Natural killer cell treated with Interleukin-12 subunit alpha and Interleukin-12 subunit beta and Interleukin-15 and Interleukin-18, amount 100 ng/mL, for 72 hours (primary cell): ENCODE measurements at places on chromosomes 6 and 20. TPM values are rescaled to one million over a fixed set of nuclear protein-coding genes. Genes with fewer than 3 reads are reported as not detected.
A peak's percentile ranks its signal among the peaks of the same experiment; 100 is the strongest.

- no peak overlapping the region for H3K4me3 ChIP-seq
- no peak for DNase-seq
- H3K27me3 ChIP-seq, result no peaks in the 10 kb centered on the region
- no peaks in the 10 kb centered on the region for H3K36me3 ChIP-seq
- H3K4me1 ChIP-seq, result no peaks in the 10 kb centered on the region
Observed at GRCh38 chr6:38221251-38221650, 401.7 kb downstream of the ZFAND3 start.

- no peak overlapping the region for H3K4me3 ChIP-seq
- no peaks in the 10 kb centered on the region for H3K4me1 ChIP-seq
- H3K27me3 ChIP-seq, result peaks cover 7% of the 10 kb centered on the region
- no peaks in the 10 kb centered on the region for H3K36me3 ChIP-seq
- DNase-seq, result no peak
Observed at GRCh38 chr6:33731035-33731434, 15.7 kb downstream of the IP6K3 start.

GRCh38 chr20:24938498-24938897 lies 10.6 kb upstream of the CST7 start:
- no peak overlapping the region for H3K4me3 ChIP-seq
- no peaks in the 10 kb centered on the region for H3K27me3 ChIP-seq
- H3K4me1 ChIP-seq, result peaks cover 25% of the 10 kb centered on the region

- H3K4me3 ChIP-seq, result no peak overlapping the region
- peaks cover 3% of the 10 kb centered on the region for H3K27me3 ChIP-seq
- no peak for DNase-seq
- no peaks in the 10 kb centered on the region for H3K4me1 ChIP-seq
- H3K36me3 ChIP-seq, result no peaks in the 10 kb centered on the region
Observed at GRCh38 chr20:38591474-38592410, 9.9 kb upstream of the ARHGAP40 start.

DNA sequence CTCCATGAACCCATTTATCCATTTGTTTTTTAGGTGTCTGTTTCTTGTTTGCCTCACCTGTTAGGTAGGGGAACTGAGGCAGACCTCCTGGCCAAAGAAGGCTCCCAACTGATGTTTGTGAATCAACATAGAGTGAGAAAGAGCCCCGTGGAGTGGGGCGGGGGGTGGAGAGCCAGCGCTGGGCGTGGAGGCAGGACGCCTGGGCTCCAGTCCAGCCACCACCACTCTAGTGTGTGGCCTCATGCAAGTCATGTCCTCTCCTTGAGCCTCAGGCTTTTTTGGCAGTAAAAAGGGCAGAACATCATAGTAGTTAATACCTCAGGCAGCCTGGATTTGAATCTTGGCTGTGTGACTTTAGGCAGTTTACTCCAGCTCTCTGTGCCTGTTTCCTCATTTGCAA lies 42.2 kb upstream of the SCRT2 start:
- H3K27ac ChIP-seq, result no peak overlapping the region
- no peak for DNase-seq
- H3K36me3 ChIP-seq, result no peaks in the 10 kb centered on the region
- H3K4me1 ChIP-seq, result no peaks in the 10 kb centered on the region
- peaks cover 44% of the 10 kb centered on the region for H3K27me3 ChIP-seq
- H3K4me3 ChIP-seq, result no peak overlapping the region

- H3K4me1 ChIP-seq, result no peaks in the 10 kb centered on the region
- no peak overlapping the region for H3K27ac ChIP-seq
- no peak for DNase-seq
- peaks cover 32% of the 10 kb centered on the region for H3K27me3 ChIP-seq
- H3K4me3 ChIP-seq, result no peak overlapping the region
Observed at GRCh38 chr6:1762203-1762602, 152.5 kb downstream of the FOXC1 start.

GRCh38 chr6:117444600-117444999 lies 18.9 kb upstream of the ROS1 start:
- no peak overlapping the region for H3K27ac ChIP-seq
- H3K36me3 ChIP-seq, result no peaks in the 10 kb centered on the region
- no peak overlapping the region for H3K4me3 ChIP-seq
- no peak for DNase-seq
- H3K27me3 ChIP-seq, result peaks cover 53% of the 10 kb centered on the region
- H3K4me1 ChIP-seq, result no peaks in the 10 kb centered on the region

DNA sequence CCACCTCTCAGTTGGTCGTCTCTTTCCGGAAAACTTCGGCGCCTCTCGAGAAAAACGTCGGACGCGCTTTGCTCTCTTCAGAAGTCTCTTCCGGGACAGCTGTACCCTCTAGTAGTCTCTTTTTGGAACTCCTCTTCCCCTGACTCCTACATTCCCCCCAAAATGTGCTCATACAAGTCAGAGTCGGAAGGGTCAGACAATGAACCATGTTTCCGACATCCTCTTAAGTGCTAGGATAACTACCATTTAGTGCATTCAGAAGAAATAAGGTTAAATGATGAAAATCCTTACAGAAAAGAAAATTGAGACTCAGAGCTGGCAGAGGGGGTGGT lies 476 bp upstream of the TP53RK start:
- peaks cover 24% of the 10 kb centered on the region for H3K36me3 ChIP-seq
- H3K4me1 ChIP-seq, result peaks cover 45% of the 10 kb centered on the region
- peak overlapping the region; percentile 93 for H3K4me3 ChIP-seq

GRCh38 chr20:32010666-32011065 lies 428 bp downstream of the CCM2L start:
- H3K36me3 ChIP-seq, result no peaks in the 10 kb centered on the region
- no peaks in the 10 kb centered on the region for H3K4me1 ChIP-seq
- H3K4me3 ChIP-seq, result no peak overlapping the region
- peaks cover 8% of the 10 kb centered on the region for H3K27me3 ChIP-seq
- H3K27ac ChIP-seq, result no peak overlapping the region

DNA sequence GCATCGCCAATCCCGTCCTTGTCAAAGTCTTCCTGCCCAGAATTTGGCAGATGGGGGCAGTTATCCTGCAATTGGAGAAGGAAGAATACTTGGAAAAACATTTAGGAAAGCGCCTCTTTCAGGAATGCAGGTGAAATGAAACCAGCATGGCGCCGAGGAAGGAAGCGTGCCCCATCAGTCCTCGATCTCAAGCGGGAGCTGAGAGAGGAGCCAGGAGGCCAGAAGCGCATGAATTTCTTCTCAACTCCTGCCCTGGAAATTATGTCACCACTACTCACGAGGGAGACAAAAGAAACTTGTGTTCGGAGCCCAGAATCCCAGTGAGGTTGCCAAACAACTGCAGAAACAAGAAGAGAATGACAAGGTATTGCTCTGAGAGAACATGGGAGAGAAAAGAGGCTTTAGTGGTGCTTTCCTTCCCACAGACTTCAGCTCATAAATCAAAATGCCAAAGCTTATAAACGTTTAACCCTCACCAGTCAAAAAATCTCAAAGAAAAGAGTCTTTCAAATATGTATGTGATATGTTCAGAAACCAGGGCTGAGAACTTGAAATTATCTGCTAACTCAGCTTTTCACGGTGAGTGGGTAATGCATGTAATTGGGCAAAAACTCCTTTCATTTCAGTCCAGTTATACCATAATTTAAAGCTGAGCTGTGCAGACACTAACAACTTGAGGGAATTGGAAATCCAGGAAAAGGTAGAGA lies 23.9 kb downstream of the THBS2 start:
- DNase-seq, result no peak
- peaks cover 14% of the 10 kb centered on the region for H3K27me3 ChIP-seq
- H3K4me3 ChIP-seq, result no peak overlapping the region
- H3K36me3 ChIP-seq, result peaks cover 14% of the 10 kb centered on the region
- H3K27ac ChIP-seq, result no peak overlapping the region

GRCh38 chr6:52341561-52342260 lies 20.2 kb upstream of the PAQR8 start:
- DNase-seq, result no peak
- peak overlapping the region; percentile 29 for H3K27ac ChIP-seq
- H3K4me1 ChIP-seq, result peaks cover 8% of the 10 kb centered on the region
- H3K36me3 ChIP-seq, result no peaks in the 10 kb centered on the region

GRCh38 chr6:72649032-72649984 lies 27.4 kb downstream of the KCNQ5 start:
- H3K4me3 ChIP-seq, result no peak overlapping the region
- peaks cover 18% of the 10 kb centered on the region for H3K4me1 ChIP-seq
- H3K27me3 ChIP-seq, result peaks cover 2% of the 10 kb centered on the region

DNA sequence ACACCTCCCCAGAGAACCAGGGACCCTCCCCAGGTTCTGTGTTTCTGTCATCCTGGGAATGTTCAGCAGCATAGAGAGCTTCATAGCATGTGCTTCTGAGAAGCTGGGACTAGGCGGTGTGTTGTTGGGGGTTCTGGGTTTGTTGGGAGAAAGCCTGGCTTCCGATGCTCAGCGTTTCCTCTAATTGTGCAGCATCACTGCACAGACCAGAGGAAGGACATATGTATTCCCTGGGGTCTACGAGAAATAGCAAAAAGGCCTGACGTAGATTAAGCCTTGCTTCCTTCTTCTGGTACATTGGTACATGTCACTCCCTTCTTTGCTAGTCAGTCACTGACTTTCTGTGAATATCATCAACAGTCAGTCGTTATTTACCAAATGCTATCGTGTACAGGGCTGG lies 96.9 kb upstream of the SGK1 start:
- H3K4me3 ChIP-seq, result no peak overlapping the region
- no peak for DNase-seq
- no peaks in the 10 kb centered on the region for H3K36me3 ChIP-seq
- peaks cover 11% of the 10 kb centered on the region for H3K27me3 ChIP-seq
- peaks cover 4% of the 10 kb centered on the region for H3K4me1 ChIP-seq

DNA sequence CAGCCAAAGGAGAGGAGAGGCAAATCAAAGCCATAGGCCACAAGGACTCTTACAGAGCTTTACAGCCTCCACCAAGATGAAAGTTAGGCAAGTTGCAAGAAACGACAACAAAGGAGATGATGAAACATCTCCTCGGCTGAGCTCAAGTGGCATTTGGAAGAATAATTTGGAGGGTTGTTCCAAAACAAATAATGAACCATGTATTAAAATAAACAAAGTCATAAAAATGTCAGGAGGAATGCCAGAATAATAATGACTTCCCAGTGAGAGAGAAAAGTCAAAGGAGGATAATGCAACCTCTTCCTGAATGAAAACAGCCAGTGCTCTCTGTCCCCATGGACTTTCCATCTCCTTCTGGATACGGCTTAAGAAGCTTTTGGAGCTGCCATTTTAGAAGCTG lies 371.4 kb upstream of the ID4 start:
- DNase-seq, result no peak
- no peaks in the 10 kb centered on the region for H3K36me3 ChIP-seq
- no peaks in the 10 kb centered on the region for H3K4me1 ChIP-seq

GRCh38 chr6:56772737-56773184 lies 130.1 kb upstream of the DST start:
- H3K4me3 ChIP-seq, result no peak overlapping the region
- no peak overlapping the region for H3K27ac ChIP-seq
- no peaks in the 10 kb centered on the region for H3K27me3 ChIP-seq
- H3K4me1 ChIP-seq, result no peaks in the 10 kb centered on the region

DNA sequence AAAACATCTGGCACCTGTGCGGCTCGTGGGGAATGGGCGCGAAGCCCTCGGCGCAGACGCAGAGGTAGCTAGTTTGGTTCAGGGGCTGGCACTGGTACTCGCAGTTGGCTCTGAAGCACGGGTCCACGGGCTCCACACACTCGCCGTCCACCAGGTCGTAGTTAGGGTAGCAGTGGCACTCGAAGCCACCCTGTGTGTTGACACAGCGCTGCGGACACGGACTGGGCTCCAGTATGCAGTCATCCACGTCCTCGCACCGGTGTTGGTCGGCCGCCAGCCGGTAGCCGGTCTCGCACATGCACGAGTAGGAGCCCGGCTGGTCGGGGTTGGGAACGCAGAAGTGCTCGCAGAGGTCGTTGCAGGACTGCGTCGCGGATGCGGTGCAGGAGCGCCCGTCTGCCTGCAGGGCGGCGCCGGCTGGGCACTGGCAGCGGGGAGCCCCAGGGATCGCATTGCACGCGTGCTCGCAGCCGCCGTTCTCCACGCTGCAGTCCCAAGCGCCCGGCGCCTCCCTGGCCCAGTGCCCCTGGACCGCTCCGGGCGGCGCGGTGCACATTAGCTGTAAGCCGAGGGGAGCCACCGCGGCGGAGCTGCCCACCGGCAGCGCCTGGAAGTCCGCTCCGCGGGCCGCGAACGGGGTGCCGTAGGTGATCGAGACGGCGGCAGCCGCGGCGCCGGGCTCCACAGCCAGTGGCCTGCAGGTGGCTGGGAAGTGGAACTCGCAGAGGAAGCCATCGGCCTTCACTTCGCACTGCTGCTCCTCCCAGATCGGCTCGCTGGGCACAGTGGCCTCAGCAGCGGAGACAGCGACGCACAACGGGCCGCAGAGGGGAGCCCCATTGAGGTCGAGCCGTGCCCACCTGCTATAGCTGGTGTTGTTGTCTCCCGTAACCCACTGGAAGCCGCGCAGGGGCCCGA lies 930 bp downstream of the THBD start:
- peak overlapping the region; percentile 38 for H3K4me3 ChIP-seq
- peaks cover 6% of the 10 kb centered on the region for H3K36me3 ChIP-seq
- peaks cover 16% of the 10 kb centered on the region for H3K4me1 ChIP-seq
- H3K27ac ChIP-seq, result no peak overlapping the region
- H3K27me3 ChIP-seq, result peaks cover 67% of the 10 kb centered on the region

DNA sequence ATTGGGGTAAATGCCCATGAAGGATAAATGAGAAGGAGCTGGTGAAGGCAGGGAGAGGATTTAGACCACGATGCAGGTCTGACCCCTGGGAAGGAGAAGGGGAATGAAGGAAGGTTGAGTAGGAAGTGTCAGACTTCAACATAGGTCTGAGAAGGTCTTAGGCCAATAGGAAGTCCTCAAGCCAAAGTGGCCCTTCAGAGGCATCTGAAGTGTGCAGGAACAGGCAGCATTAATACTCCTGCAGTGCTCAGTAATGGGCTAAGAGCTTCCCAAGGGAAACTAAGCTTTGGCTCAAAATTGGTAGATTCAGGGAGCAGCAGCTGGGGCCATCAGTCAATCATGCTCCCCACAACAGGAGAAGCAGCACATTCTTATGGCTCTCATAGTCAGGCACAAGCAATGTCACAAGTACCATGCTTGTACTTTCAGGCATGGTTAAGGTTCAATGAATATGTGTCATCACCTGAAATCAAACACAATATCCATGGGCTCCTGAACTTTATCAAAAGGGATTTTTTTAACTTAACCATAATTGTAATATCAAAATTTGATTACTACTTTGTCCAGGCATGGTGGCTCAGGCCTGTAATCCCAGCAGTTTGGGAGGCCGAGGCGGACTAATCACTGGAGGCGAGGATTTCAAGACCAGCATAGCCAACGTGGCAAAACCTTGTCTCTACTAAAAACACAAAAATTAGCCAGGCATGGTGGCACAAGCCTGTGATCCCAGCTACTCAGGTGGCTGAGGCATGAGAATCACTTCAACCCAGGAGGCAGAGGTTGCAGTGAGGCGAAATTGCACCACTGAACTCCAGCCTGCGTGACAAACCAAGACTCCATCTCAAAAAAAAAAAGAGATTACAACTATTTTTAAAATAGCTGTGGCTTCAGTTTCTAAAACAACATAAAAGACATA lies 9.9 kb downstream of the RALGAPA2 start:
- H3K4me3 ChIP-seq, result no peak overlapping the region
- no peak for DNase-seq
- H3K27me3 ChIP-seq, result no peaks in the 10 kb centered on the region
- H3K4me1 ChIP-seq, result peaks cover 30% of the 10 kb centered on the region

The NFATC2 gene
- 97.1 TPM for total RNA-seq

The OPN5 gene
- total RNA-seq, result not detected

The SIRPB2 gene
- total RNA-seq, result not detected

The DPPA5 gene
- not detected for total RNA-seq

The FAM8A1 gene
- total RNA-seq, result 7.1 TPM

The PRDM13 gene
- not detected for total RNA-seq
